ENCODE measurements at places on chromosomes 1 and 21.

DNA sequence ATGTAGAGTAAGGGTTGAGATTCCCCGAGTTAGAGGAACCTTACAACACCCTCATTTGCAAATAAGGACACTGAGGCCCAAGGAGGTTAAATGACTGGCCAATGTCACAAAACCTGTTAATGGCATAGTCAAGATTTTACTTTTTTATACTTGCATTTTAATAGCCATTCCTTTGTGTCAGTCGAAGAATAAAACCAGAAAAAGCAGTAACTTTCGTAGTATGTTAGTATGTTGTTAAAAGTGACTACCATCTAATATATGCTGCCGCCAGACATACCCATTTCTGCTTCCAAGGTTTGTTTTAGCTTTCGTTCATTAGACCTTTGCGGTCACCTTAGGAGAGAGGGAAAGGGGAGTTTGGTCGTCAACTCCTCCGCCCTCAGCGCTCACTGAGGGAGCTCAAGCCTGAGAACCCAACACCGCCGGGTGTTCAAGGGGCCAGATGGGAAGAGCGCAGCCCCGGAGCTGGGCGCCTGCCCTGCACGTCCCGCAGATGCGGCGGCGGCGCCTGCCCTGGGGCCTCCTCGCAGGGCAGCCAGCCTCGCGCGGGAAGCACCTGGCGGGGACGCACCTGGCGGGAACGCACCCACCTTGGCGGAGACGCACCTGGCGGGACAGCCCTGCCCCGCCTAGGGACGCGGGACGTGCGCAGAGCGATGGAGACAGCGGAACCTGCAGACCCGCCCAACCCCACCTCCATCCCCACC, 466 bp downstream of the VPS26C start:
- peak; percentile 92 for DNase-seq

DNA sequence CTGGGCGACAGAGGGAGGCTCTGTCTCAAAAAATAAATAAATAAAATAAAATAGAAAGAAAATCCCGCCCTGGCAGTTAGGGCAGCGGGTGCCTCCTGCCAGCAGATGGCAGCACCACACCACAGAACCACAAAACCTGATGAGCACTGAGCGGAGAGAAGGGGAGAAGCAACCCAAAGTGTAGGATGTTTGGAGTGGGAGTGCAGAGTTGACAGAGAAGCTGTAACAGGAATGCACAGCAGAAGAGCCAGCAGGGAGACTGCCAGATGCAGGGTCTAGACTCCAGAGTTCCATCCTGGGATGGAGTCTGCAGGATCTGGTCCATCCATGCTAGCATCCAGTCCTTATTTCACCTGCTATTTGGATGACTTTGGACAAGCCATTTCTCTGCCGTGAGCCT, 29.7 kb upstream of the KIRREL1 start:
- peak; percentile 69 for DNase-seq

GRCh38 chr1:200359610-200360163, 50.1 kb downstream of the ZNF281 start:
- DNase-seq, result no peak

- no peak for DNase-seq
Measured at GRCh38 chr1:30754684-30755171, 2.8 kb downstream of the LAPTM5 start.

DNA sequence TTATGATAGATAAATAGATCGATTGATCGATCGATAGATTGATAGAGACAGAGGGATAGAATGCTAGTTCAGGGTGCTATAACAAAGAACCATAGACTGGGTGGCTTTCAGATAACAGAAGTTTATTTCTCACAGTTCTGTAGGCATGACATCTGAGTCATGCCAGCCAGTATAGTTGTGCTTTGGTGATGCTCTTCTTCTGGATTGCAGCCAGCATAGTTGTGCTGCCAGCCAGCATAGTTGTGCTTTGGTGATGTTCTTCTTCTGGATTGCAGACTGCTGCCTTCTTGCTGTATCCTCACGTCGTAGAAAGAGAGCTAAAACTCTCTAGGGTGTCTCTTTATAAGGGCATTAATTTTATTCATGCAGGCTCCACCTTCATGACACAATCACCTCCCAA, 860.8 kb downstream of the BRINP3 start:
- no peak for DNase-seq

DNA sequence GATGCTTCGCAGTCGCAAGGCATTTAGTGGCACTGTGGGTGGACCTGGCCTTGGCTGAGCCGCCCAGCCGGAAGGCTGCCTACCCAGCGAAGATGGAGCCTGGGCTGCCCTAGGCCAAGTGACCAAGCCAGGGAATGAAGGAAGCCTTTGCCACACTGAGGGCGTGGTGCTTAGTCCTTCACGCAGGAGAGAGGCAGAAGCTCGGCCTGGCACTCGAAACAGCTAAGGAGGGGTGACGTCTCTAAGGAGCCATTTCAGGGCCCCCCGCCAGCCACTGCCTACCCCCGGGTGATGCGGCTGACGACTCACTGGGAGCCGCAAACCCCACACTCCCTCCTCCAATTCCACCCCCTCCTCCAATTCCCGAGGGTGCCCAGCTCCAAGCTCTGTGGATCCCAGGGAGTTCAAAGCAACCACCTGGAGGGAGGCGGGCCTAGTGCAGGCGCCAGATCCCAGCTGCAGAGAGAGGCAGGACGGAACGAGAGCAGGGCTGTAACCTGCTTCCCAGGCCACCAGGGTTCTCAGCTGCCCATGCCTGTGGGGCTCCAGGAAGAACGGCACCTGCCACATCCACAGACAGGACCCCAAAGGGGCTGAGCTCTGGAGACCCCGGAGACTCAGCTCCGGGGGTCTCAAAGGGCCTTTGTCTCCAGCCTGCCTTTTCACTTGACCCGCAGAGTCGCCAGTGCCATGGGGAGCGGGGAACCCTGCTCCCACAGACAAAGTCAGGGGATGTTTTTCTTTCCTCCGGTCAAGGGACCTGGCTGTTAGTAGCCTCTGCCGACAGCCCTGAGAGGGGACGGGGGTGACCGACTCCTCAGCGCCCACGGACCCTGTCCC, 75.8 kb downstream of the ARHGEF16 start:
- DNase-seq, result peak; percentile 15

DNA sequence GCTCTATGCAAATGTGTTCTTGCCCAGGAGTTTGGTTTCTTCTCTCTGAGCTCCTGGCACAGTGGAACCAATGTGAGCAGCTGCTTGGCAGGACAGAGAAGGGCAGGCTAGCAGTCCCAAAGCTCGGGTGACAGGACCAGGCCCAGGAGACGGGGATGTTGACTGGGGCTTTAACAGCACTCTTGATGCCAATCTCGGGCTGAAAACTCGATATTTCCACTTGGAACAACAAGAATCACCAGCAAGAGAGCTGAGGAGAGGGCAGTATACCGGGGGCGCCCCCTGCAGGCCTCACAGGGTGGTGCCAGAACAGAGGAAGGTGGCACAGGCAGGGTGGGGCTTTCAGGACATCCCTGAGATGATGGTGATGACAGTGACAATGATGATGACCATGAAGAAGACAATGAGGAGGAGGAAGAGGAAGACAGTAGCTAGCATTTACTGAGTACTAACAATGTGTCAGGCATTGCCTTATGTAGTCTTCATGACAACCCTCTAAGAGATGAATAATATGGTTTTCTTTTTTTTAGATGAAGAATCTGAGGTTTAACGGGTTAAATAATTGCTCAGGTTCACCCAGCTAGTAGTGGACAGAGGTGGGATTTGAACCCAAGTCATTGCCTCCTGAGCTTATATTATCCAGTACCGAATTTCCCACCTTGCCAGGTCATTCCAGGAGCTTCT, 2.7 kb upstream of the KCNJ9 start:
- peak; percentile 16 for DNase-seq

DNA sequence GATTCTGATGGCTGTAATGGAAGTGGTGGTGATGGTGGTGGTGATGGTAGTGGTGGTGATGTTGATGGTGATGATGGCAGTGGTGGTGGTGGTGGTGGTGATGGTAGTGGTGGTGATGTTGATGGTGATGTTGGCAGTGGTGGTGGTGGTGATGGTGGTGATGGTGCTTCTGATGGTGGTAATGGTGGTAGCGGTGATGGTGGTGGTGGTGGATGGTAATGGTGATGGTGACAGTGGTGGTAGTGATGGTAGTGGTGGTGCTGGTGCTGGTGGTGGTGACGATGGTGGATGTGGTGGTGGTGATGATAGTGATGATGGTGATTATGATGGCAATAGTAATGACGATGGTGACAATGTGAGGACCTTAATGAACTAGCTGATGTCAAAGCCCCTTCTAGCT, 35.6 kb upstream of the LRRC3 start:
- no peak for DNase-seq

DNA sequence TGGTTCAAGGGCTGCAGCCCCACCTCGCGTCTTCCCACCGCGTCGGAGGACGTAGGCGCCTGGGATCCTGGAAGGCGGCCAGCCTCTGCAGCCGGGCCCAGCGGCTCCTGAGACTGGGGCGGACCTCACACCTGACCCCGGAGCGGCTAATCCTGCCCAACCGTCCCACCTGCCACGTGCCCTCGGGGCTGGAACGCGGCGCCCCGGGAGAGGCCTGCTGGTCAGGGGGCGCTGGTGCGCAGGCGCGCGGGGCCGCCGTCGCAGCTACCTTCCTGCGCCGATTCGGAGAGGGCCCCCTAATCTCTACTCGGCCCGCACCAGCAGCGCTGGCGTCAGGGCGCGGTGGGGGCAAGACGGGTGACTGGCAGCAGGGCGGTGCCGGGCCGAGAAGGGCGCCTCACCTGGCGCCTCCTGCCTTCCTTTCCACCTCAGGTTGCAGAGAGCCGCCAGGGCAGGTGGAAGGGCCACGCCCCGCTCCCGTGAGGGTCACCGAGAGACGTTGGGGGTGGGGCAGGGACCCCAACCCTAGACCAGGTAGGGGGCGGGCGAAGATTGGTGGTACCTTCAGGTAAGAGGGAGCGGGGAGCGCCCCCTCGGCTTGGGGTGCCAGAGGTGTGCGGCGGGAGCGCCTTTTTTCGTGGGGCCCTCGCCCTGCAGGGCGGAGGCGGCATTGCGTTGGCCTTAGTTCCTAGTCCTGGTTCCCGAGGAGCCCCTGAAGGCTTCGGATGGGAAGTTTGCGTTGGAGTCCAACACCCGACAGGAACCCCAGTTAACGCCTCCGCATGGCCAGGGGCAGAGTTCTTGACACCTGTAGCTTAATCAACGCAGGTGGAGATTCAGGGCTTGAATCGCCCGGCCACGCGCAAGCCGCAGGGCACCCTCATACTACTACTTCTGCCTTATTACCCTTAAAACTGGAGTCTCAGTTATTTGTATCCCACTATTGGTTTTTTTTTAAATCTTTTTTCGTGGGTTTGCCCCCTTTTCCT, at the start of gene TDRD5:
Gene TDRD5 (plus strand): TSS at position 241 of the 989 bp plus-strand sequence. CDS start 784 bp downstream, outside the sequence.
- DNase-seq, result peak; percentile 76

DNA sequence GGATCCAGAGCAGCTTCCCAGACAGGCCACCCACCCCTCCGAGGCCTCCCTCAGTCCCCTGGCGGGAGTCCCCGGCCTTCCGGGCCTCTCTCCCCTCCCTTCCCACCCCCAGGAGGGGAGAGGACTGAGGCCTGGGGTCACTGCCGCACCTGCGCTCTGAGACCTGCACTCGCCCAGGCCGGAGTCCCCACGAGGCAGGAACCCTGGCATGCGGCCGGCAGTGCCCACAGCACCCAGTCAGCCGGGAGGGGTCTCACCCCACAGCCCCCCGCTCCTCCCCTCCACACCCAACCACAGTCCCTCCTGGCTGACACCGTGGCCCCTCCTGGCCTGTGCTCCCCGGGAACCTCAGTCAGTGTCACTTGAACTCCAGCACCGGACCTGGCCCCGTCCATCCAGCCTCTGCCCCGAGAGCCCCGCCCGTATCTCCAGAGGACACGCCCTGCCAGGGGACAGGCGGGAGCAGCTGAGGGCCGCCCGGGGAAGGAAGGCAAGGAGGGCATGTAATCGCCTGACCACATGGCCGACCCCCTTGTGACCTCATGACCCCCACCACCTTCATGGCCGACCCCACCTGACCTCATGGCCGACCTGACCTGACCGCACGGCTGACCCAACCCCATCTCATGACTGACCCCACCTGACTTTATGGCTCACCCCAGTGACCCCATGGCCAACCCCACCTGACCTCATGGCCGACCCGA, 28.7 kb upstream of the TTLL10 start:
- DNase-seq, result no peak

DNA sequence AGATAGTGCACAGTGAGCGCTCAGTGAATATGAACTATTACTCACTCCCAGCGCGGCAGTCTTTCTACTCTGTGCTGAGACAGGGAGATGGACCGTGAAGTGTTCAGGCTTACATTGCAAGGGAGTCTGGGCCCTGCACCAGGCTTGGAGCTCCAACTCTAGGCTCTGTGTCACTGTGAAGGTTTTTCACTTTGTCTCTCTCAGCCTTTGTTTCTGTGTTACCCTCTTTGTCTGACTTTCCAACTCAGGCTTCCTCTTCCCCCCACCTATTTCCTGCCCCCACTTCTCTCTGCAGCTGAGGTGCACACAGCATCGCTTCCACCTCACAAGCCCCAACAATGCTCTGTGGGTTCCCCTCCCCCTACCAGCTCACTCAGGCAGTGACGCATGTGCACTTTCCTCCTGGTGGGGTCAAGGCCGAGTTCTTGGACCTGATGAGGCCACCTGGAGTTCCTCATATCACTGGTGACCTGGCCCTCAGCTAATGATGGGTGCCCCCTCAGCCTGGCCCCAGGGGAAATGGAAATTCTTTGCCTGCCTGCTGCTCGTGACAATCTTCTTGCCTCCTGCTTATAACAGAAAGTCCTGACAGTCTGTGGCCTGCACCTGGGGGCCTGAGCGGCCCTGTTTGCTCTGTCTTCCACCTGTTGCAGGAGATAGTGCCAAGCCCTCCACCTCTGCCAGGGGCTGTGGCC, 1.1 kb upstream of the LCK start:
- DNase-seq, result no peak

- no peak for DNase-seq
Measured at GRCh38 chr1:164703960-164704411, 145.0 kb downstream of the PBX1 start.

GRCh38 chr1:9244501-9245229, 10.1 kb downstream of the H6PD start:
- DNase-seq, result no peak

GRCh38 chr1:234932511-234933430, 195.9 kb downstream of the TOMM20 start:
- DNase-seq, result no peak

- no peak for DNase-seq
Measured at GRCh38 chr1:212651521-212651920, 43.0 kb downstream of the ATF3 start.

- no peak for DNase-seq
Measured at GRCh38 chr1:61078618-61079295, 3.6 kb upstream of the NFIA start.
